ENCODE measurements at places on chromosomes 3 and 15. TPM values are rescaled to one million over a fixed set of nuclear protein-coding genes. Genes with fewer than 3 reads are reported as not detected.

GRCh38 chr15:101132390-101133180 is 119.3 kb downstream of the CHSY1 start:
- no peak for DNase-seq

- no peak for DNase-seq
These were observed 133.3 kb downstream of the CHDH start for GRCh38 chr3:53712817-53713388.

- DNase-seq, result peak; percentile 62
These were observed 128.5 kb upstream of the RBMS3 start for GRCh38 chr3:29152379-29152778.

DNA sequence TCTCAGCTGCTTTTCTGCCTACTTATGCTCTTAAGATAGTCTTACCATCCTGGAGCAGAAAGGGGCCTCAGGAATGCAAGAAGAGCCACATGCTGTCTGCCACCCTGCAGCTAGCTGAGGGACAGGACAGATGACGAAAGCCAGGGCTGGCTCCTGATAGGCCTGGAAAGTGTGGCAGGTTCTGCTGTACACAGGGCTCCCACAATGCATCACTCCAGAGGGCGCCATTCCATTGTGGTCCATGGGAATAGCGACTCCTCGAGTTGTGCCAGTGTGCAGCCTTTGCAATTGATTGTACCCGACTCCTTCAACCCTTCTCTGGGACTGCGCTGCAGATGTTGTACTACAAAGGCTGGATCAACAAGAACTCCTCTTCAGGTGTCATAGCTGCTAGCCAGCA is 11.2 kb downstream of the ACAN start:
- DNase-seq, result no peak

GRCh38 chr15:81942157-81942556 is 103.7 kb downstream of the MEX3B start:
- no peak for DNase-seq

DNA sequence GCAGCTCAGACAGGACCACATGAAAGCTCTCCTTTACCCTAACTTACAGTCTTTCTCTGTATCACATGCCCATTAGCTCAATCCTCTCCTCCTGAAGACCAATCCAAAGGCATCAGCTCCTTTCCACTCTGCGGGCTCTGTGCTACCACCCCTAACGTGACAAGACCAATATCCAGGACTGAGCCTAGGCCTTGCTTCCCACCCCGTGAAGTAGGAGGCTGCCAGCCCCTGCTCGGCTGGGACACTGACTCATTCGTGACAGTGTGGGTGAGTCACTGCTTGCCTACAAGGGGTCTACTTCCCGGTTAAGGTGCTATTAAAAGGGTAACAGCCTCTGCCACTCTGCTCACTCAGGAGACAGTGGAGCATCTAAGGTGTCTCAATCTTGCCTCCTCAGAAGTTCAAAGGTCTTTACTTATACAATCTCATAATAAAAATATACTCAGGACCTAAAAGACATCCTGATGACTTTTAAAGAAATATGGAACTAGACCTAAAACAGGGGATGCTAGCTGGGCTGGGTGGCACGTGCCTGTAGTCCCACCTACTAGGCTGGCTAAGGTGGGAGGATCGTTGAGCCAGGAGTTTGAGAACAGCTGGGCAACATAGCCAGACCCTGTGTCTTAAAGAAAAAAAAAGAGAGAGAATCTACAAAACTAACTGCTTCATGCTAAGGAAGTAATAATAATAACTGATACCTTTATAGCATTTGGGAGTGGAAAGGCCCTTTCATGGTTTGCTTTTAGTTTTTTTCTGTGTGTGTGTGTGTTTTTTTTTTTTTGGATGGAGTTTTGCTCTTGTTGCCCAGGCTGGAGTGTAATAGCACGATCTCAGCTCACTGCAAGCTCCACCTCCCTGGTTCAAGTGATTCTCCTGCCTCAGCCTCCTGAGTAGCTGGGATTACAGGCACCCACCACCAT is 55.0 kb downstream of the TMEM44 start:
- DNase-seq, result peak; percentile 90

GRCh38 chr3:151775314-151776258 is 38.3 kb upstream of the AADAC start:
- no peak for DNase-seq

DNA sequence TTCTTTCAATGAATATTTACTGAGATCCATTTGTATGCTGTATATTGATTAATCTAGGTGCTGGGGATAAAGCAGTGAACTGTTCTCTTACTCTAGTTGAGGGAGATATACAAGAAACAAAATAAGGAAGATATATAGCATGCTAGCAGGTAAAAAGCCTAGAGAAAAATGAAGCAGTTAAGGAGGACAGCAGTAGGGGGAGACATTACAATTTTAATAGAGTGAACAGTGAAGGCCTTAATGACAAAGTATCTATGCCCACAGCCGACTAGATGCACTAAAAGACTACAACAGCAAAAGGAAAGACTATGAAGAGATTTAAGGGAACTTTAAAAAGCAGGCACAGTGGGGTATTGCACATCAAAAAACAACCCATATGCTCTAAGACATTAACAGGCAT is 81.4 kb downstream of the XRN1 start:
- DNase-seq, result no peak

GRCh38 chr15:37359101-37359892 is 258.9 kb upstream of the MEIS2 start:
- no peak for DNase-seq

GRCh38 chr3:185878920-185879319 is 54.1 kb upstream of the IGF2BP2 start:
- no peak for DNase-seq

GRCh38 chr15:65841121-65841930 is 28.0 kb upstream of the RAB11A start:
- DNase-seq, result no peak

GRCh38 chr15:72197460-72198355 is at the start of gene GRAMD2A:
Gene GRAMD2A, minus strand, starts transcription at chr15:72197787.
- DNase-seq, result peak; percentile 22

- no peak for DNase-seq
These were observed 395.5 kb downstream of the SHQ1 start for GRCh38 chr3:72452745-72453144.

DNA sequence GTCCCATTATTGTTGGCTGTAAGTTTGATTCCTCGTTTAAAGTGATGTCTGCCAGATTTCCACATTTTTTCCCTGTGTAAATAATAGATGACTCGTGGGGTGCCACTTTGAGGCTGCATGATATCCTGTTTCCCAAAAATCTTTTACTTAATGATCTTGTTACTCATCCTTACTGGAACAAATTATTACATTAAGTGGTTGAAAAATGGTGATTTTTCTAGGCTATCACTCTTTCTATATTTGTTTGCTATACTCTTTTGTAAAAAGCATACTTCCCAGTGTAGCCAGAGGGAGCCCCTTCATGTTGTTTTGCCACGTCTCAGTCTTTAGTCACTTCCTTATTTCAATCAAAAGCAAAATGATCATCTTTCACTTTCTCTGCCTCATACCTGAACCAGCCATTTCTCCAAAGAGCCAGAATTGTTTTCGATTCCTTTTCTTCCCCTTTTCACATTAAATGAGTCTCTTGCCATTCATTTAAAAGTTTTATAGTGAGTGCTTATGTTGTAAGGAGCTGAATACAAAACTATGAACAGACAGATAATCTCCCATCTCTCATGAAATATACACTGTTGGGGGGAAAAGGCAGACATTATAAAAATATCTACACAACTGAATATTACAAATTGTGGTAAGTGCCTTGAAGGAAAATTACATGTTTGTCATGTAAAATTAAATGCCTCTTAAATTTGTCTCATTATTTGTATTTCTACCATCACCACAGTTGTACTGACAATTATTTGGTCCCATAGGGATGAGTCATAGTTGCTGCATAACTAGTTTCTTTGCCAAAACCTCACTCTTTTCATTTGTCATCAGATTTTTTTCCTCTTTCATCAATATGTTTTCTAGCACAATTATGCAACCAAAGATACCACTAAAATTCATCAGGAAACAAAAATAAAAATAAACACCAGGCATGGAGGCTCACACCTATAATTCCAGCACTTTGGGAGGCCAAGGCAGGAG is 41.5 kb downstream of the ADGRG7 start:
- peak; percentile 54 for DNase-seq

- peak; percentile 83 for DNase-seq
These were observed 2.5 kb upstream of the GREM1 start for GRCh38 chr15:32715276-32715675.

DNA sequence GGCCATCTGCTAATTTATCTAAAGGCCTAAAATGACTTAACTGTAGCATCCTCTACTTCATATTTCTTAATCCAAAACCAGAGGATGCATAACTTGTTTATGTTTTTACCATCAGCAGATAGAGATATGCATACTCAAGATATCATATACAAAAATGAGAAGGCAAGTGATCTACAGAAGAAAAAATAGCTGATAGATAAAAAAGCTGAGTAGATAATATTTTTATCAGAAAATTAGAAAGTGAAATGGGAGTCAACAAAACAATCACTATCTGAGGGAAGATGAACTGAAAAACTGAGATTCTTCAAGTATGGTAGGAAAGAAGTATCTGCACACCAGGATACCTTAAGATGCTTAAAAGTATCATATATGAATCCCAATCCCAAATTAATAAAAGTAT is 25.4 kb downstream of the DYNC1LI1 start:
- DNase-seq, result no peak

GRCh38 chr3:57787867-57788623 is 31.9 kb downstream of the SLMAP start:
- DNase-seq, result no peak

GRCh38 chr3:16183601-16184270 is 9.3 kb downstream of the GALNT15 start:
- DNase-seq, result peak; percentile 97

DNA sequence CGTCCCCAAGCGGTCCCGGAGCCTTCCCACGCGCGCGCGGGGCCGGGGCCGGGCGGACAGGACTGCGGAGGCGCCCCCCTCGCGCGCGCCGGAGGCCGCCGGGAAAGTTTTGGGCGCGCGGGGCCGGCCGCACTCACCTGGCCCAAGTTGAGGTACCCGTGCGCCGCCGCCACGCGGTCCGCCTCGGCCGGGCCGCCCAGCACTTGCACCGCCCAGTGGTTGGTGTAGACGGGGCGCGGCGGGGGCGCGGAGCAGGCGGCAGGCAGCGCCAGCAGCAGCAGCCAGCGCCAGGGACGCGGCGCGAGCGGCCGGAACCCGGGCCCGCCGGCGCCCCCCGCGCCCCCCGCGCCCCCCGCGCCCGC is 289 bp downstream of the PCSK6 start:
- DNase-seq, result peak; percentile 37

- DNase-seq, result no peak
These were observed 21.6 kb upstream of the RARRES1 start for GRCh38 chr3:158753854-158754253.

DNA sequence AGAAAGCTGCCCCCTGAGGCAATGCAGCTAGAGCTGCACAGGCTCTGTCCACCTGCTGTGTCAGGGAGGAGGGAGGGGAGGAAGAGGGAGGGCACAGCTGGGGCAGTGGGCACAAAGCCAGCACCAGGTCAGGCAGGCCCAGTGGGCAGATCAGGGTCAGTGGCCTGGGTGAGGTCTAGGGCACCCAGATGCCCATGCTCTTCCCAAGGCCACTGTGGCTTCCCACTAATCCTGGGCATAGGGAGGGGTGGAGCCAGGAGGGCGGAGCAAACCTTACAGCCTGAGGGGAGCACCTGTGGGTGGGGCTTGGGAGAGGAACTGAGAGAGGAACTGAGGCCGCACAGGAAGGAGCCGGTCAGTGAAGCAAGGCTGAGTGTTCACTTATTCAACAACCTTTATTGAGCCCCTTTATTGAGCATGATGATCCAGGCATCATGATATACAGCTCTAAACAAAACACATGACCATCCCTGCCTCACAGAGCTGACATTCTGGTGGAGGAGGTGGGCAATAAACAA is 55.0 kb downstream of the RHCG start:
- DNase-seq, result no peak

GRCh38 chr15:69656271-69657030 is 203.8 kb downstream of the RPLP1 start:
- no peak for DNase-seq

- DNase-seq, result no peak
These were observed 25.8 kb upstream of the PRTG start for GRCh38 chr15:55768670-55769185.

- DNase-seq, result peak; percentile 43
These were observed 34.7 kb downstream of the POLG start for GRCh38 chr15:89299896-89300295.

- DNase-seq, result peak; percentile 9
These were observed 1.8 kb downstream of the HDGFL3 start for GRCh38 chr15:83205725-83206324.

DNA sequence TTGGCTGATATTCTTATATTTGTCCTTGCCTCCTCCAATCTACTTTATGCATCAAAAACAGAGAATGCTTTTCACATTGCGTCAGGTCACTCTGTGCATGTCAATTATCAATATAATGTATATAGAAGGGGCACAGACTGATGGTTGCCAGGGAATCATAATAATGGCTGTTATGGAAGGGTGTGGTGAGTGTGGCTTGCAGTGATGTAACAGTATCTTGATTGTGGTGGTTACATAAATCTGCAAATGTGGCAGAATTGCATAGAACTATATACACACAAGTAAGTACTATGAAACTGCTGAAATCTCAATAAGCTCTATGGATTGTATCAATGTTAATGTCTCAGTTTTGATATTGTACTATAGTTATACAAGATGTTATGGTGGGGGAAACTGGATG is 228.6 kb downstream of the TJP1 start:
- DNase-seq, result no peak

Gene TLR9
- not detected for total RNA-seq

Gene WDR93
- under 0.01 TPM for total RNA-seq

Gene C3orf80
- total RNA-seq, result 0.86 TPM

Gene ISG20
- 1.3 TPM for total RNA-seq

Gene GP9
- not detected for total RNA-seq

Gene RTP3
- total RNA-seq, result 0.43 TPM

Gene CYP1A1
- total RNA-seq, result not detected

Gene RGMA
- not detected for total RNA-seq

Gene RLBP1
- total RNA-seq, result not detected

Gene APBA2
- 10.0 TPM for total RNA-seq

Gene LRRK1
- total RNA-seq, result 11.6 TPM

Gene CCDC80
- 158 TPM for total RNA-seq

Gene SETD5
- total RNA-seq, result 140 TPM

Gene PIERCE2
- 1.3 TPM for total RNA-seq

Gene NAA50
- total RNA-seq, result 140 TPM

Gene TICRR
- 5.2 TPM for total RNA-seq
